Astrocyte of the spinal cord (primary cell): ENCODE measurements at places on chromosomes 16 and 17.
A peak's percentile ranks its signal among the peaks of the same experiment; 100 is the strongest.

- peak; percentile 56 for DNase-seq
Observed at GRCh38 chr16:53094013-53094630, 39.3 kb downstream of the CHD9 start.

DNA sequence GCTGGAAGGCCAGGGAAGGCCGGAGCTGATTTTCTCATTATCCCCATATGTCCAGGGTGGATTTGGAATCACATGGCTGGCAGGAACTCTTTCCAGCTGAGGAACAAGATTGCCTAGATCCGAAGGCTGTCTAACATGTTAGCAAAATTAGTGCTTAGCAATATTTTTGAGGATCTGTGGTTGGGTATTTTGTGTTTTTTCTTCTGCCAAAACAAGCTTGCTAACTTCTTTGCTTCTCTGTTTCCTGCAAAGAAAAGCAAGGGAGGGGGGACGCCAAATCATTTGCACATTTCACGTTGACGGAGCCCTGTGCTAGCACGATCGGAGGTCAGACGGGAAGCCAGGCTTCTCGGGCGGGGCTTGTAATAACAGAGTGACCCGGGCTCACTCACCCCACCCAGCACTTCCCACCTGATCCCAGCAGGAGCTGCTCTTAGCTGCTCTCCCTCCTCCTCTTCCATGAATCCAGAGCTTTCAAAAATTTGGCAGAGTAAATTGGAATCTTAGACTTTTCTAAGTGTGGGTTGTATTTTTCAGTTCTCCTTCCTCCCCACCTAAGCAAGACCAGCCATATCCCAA, 33.3 kb upstream of the FOXF1 start:
- no peak for DNase-seq

- no peak for DNase-seq
Observed at GRCh38 chr17:41967141-41967920, 736 bp downstream of the CNP start.

GRCh38 chr16:31325171-31325570, 29.8 kb upstream of the ITGAX start:
- no peak for DNase-seq

- peak; percentile 81 for DNase-seq
Observed at GRCh38 chr17:78658281-78658785, 81.1 kb upstream of the DNAH17 start.

GRCh38 chr17:65334406-65334805, 197.2 kb downstream of the RGS9 start:
- no peak for DNase-seq
